ENCODE measurements at places on chromosomes 4 and X.

DNA sequence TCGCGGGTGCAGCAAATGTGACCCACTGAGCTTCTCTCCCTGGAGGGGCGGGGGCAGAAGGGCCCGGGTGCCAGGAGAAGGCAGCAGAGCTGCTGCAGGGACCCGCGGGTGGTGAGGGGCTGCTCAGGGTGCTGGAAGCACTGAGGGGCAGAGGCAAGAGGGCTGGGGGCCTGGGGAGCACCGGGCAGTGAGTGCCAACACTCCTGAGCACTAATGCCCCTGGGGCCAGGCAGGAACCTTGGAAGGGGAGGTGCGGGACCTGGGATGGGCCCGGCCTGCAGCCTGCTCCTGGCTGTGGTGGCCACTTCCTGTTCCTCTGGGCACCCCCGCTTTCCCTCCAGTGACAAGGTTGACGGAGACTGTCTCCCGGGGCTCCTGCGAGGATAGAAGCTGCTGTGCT, 66.5 kb upstream of the ADRA2C start:
- DNase-seq: no peak

DNA sequence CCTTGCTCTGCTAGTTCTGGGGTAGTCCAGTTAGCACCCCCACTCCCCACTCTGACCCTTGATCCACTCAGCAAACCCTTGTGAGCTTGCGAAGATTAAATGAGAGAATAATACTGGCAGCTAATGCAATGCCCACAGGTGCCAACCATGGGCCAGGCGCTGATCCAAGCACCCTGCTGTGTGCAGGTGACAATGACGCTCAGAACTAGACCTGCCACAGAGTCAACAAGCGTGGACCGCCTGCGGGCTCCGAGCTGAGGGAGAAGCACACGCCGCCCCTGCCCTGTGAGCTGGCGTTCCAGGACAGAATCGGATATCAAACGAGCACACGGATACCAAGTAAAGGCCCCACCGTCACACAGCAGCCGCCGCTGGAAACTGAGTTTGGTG, 129.2 kb downstream of the FAM53A start:
- no peak for DNase-seq

DNA sequence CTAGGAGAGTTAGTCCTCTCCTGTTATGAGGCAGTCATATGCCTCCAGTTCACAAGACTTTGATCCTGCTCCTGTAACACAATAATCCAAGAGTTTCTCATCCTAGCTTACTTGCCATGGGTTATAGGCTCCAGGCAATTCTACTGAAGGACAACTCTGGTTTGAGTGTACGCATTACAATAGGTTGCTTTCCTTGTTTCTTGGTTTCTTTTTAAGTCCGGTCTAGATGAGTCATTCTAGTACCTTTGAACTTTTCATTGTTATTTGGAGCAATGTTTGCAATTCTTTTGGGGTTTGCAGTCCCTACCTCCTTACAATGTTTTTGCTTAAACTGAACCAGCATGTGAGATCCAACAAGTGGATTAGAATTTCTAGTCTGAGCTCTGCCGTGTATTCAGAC, 109.1 kb downstream of the ANAPC4 start:
- no peak for DNase-seq

- no peak for DNase-seq
Measured at GRCh38 chrX:77900688-77901087, 1.4 kb downstream of the COX7B start.

DNA sequence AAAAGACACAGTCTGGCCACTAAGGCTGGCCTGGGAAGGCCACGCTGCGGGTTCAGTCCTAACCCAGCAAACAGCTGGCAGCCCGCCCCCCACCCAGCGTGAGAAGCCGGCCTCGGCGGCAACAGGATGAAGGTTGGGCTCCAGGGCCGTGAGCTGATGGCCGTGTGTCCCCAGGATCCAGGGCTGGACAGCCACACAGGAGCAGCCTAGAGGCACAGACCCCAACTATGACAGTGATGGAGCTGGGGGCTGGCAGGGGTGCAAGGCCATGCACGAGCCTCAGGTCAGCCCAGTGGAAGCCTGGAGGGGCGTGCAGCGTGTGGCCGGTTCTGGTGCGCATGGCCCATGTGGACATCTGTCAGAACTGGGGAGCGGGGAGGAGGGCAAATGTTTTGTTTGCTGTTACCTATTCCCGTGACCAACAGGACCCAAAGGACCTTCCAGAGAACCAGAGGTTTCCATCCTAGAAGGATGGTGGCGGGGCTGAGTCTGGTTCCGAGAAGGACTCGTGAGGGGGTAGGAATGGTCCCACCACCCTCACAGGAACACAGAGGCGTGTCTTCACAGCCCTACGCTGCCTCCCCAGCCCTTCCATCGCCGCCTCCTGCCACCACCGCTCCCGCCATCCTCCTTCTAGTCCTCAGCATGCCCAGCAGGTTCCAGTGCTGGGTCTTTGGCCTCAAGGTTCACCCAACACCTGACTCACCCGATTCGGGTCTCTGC, 46.5 kb downstream of the ZFYVE28 start:
- DNase-seq: no peak

DNA sequence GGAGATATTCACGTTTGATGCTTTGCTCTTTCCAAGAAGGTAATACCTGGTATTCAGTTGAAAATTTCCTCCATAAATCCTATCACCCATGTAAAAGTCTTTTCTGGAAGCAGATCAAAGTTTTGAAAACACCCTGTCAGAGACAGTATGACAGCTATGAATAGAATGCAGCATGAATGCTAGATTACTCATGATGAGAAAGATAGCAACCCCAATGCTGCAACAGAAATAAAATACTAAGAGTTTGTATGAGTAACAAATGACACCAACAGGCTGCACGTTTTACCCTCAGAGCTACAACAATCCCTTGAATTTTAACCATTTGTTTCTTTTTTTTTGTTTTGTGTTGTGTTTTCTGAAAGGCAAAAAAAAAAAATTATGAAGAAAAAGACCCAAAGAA, 108.6 kb downstream of the ARHGAP6 start:
- DNase-seq: no peak

DNA sequence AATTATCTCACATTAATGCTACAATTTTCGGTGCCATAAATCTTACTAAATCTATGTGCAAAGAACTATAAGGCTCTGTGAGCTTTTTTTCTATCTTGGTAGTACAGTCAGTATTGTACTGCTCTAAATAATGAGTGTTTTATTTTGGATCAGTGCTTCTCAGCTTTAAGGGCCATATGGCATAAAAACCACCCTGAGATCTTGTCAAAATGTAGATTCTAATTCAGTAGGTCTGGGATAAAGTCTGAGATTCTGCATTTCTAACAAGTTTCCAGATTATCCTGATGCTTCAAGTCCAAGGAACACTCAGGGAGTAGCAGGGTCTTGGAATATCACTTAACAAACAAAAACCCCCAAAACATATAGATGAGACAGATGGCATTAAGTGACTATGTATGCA, 486.5 kb downstream of the GRXCR1 start:
- DNase-seq: no peak

- no peak for DNase-seq
Measured at GRCh38 chrX:49089553-49089952, 9.9 kb upstream of the WDR45 start.

GRCh38 chr4:137198791-137199190, 333.5 kb downstream of the PCDH18 start:
- no peak for DNase-seq

GRCh38 chrX:154517101-154517781, 1.2 kb upstream of the FAM3A start:
- DNase-seq: no peak

DNA sequence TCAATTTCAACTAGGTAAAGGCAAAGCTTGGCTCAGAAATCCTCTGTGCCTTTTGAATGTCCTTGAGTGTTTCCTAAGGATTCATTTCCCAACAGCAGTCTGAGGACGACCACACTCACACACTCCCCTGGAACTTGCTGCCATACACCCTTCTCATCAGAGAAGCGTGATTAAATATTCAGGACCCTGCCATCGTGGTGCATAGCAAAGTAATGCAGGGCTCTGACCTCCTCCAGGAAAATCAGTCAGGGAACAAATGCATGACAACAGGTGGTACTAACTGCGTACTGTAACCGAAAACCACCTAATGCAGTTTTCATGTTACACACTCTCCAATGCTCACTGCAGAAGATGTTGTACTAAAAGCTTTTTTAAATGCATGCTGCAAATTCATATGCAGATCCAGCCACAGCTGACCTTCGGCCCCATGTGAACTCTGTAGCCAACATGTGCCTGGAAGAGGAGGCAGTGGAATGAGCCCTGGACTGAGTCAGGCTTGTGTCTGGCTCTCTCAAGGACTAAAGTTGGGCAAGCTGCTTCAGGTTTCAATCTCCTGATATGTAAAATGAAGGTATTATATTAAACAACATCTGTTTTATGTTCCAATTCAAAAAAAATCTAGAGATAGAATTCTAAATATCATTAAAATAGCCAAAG, 238.3 kb downstream of the KCNIP4 start:
- peak; percentile 75 for DNase-seq

- DNase-seq: no peak
Measured at GRCh38 chr4:114807759-114808404, 209.3 kb downstream of the UGT8 start.

DNA sequence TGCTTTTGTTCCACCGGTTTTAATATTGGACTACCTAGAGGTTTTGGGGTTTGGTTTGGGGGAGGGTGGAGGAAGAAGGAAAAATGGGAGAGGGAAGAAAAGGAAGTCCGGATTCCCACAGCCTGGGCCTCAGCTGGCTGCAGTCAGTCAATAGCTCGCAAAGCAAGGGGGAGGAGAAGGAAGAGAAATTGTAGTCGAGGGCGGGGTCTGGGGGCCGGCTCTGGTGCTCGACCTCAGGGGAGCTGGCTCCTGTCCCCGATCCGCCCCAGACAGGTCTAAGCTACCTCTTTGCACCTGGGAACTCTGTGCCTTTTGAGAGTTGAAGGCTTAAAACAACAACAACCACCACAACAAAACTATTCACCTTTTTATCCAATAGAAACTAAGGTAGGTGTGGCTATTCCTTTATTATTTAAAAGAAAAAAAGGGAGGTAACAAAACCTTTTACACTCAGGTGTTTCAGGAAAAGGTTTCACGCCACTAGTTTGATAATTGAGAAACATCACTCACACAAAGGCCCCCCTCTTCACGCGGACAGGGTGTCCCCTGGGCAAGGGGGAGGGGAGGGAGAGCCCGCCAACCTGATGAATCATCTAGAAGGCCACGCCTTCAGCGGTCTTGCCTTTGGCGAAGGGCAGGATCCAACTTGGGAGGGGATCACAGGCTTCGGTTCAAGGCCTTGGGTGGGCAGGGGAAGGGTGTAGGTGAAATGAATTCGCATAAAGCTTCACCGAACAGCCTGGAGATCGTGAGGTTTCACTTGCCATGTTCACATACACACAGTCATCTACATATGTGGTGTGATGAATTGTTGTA, 1.6 kb upstream of the LNX1 start:
- DNase-seq: peak; percentile 56

DNA sequence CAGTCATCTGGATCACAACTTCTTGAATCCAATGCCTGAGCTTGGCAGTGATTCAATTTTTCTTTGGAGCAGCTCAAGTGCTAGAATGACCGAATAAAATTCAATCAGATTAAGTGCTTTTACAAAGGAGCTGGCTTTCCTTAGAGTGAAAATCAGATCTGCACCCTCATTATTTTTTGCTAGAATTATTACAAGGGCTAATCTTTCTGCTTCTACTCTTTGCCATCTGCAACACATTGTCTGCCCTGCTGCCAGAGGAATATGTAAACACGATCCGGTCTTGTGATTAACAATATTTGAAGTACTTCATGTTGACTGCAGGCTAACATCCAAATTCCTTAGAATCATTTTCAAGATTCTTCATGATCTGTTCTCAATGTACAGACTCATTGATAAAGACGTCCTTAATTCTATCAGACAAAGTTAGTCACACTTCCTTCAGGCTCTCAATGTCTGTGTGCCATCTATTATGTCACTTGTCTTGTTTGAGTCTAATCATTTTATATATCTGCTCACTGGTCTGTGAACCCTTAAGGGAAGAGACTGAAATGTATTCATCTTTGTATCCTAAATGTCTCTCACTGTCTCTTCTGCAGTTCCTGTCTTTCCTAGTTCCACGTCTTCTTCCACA, 531.2 kb downstream of the GALNTL6 start:
- DNase-seq: peak; percentile 81

DNA sequence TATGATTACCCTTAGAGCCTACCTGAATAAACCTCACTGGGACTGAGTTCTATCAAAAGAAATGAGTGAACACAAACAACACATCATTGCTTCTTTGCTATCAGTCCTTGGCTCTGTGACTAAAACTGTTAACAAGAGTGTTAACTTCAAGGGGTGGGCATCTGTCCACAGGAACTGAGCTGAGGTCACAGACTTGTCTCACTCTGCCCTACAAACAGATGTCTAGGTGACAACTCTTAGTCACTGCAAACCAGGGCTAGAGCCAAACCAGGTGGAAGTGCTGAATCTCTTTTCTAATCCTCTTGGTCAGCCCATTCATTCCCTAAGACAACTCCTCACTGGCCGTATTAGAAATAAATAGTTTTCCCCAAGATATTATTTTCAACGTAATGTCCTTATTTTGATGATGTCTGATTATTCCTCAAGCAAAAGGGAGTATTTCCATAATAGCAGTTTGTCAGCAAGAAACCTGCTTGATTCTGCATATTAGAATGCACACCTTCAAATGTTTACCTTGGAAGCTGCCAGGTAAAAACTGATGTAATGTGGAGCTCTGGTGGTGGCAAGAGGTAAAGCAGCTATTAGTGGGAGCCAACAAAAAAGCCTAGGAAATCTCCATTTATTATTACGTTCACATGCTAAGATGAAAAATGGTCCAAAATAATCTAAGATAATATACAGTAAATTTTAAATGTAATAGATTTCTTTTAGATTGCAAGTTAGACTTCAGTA, 4.0 kb downstream of the COL25A1 start:
- DNase-seq: peak; percentile 37

DNA sequence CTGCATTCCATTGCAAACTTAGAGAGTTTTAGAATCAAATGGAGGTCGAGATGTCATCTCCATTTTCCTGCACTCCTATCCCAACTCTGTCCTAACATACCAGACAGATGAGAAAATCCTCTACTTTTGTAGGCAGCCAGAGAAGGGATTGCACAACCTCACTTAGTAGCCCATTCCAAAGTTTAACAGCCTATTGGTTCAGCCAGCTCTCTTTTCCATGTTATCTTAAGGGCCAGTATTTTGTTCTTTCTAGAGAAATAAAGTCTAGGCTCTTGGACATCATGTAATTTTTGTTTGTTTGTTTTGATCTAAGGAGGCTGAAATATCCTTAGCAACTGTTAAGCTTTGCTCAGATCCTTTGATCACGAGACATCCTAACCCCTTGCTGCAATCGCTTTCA, 173.0 kb downstream of the COX18 start:
- no peak for DNase-seq

- no peak for DNase-seq
Measured at GRCh38 chrX:139758809-139759208, 50.8 kb upstream of the MCF2 start.

GRCh38 chrX:107579956-107580355, 48.4 kb upstream of the PRPS1 start:
- no peak for DNase-seq
